Activated gamma-delta T cell (primary cell): ENCODE measurements at places on chromosomes 16 and 17.

- DNase-seq: no peak
These were observed 81.7 kb downstream of the GOSR1 start for GRCh38 chr17:30558686-30559545.

DNA sequence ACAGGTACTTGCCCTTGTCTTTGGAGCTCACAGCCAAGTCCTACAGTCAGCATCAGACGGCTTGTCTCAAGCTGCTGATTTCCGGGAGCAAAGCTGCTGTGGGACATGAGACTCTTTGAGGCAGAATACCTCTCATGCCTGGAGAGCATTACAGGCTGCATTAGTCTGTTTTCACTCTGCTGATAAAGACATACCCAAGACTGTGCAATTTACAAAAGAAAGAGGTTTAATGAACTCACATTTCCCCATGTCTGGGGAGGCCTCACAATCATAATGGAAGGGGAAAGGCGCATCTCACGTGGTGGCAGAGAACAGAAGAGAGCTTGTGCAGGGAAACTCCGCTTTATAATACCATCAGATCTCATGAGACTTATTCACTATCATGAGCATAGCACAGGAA is 661.2 kb downstream of the WWOX start:
- no peak for DNase-seq

DNA sequence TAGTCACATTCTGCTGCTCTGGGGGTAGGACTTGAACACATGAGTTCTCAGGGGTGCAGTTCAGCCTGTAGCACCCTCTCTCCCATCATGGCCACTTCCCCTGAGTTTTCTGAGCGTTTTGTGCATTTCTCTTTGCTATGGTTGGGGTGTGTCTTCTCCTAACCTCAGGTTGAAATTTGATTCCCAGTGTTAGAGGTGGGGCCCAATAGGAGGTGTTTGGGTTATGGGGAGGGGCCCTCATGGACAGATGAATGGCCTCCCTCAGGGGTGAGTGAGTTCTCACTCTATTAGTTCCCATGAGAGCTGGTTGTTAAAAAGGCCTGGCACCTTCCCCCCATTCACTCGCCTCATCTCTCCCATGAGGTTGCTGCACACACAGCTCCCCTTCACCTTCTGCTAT is 101.1 kb downstream of the FOXL1 start:
- DNase-seq: no peak

- no peak for DNase-seq
These were observed 141.4 kb downstream of the XYLT1 start for GRCh38 chr16:17329391-17329790.

DNA sequence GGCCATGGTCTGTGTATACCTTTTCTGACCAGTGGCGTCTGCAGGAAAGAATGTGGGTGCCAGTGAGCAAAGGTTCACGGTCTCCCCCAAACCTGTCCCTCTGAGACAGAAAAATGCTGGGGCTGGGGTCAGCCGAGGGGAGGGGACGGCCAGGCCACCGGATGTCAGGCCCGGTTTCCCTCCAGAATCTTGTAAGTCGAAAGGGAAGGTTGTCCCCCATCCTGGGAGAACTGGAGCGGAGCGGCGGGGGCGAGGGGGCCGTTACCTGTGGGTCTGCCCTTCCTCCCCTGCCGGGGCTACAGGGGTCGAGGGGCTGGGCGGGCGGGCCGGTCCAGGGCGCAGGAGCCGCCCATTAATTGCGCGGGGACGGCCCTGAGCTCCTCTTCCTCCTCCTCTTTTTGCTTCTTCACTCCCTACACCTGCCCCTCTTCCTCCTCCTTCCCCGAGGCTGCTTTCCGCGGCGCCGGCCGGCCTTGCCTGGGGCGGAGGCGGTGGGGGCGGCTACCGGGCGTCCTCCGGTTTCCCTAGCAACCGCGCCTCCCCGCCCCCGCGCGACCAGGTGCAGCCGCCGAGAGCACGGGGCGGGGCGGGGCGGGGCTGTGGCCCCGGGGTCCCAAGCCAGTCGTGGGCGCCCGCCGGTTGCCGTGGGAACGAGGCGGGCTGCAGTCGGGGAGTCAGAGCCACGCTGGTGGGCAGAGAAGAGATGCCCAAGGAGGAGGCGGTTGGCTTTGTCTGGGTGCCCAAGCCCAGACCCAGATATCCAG is at the start of gene MARCHF10:
Gene MARCHF10 (minus strand): TSS at position 503 of the 764 bp plus-strand sequence. CDS start 6,579 bp downstream, outside the sequence.
- DNase-seq: no peak

DNA sequence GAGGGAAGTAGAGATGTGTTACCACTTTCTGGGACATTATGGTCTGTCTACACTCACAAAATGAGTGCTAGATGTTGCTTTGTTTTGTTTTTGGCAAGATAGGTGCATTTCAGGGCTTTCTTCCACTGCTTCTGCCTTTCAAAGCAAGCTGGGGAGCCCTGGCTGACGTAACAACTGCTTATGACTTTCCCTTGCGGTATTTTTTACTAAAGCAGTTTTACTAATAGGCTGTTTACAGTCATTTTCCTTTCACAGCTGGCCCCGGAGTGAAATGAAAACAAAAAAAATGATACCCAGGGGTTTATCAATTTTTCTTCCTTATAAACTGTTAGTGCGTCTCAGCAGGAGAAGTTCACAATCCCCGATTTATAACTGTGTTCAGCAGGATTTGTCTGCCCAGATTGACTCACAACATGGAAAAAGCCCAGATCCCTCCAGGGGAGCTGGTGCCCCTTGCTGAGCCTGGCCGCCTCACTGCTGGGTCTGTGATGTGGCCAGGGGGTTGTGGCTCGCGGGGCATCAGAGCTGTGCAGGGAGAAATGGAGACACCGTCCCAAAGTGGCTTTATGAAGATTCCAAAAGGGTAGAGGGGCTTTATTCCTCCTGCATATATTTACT is 184.4 kb upstream of the HS3ST3A1 start:
- DNase-seq: no peak

DNA sequence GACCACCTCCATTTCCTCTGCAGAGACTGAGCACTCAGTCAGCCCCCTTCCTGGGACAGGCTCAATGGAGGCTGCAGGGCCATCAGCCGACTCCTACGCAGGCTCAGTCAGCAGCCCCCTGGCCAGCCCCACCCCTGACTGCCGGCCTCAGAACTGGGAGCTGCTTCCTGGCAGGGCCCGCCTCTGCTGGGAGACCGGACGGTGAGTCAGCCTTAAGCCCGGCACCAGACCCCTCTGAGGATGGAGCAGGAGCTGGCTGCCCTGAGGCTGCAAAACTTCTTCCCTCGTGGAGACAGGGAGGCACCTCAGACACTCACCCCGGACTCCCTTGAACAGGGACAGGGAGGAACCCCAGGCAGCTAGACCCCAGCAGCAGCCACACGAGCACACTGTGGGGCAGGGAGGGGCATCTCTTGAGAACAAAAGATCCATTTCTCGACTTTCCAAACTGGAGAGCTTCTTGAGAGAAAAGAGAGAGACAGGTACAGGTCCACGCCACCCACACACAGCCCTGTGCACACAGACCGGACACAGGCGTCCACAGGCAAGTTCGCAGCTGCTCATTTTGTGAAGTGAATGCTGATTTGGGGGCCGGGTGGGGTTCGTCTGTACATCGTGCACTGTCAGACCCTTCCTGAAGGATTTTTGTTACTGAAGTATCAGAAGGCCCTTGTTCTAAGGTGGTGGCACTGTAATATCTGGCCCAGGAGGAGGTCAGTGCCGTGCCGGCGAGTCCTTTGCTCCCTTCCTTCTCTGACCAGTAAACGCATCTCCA is 1.3 kb upstream of the TUBB3 start:
- no peak for DNase-seq

GRCh38 chr16:72380283-72380682 is 208.3 kb upstream of the PMFBP1 start:
- DNase-seq: no peak
